ENCODE measurements at places on chromosomes 11 and 22. TPM values are rescaled to one million over a fixed set of nuclear protein-coding genes. Genes with fewer than 3 reads are reported as not detected.

DNA sequence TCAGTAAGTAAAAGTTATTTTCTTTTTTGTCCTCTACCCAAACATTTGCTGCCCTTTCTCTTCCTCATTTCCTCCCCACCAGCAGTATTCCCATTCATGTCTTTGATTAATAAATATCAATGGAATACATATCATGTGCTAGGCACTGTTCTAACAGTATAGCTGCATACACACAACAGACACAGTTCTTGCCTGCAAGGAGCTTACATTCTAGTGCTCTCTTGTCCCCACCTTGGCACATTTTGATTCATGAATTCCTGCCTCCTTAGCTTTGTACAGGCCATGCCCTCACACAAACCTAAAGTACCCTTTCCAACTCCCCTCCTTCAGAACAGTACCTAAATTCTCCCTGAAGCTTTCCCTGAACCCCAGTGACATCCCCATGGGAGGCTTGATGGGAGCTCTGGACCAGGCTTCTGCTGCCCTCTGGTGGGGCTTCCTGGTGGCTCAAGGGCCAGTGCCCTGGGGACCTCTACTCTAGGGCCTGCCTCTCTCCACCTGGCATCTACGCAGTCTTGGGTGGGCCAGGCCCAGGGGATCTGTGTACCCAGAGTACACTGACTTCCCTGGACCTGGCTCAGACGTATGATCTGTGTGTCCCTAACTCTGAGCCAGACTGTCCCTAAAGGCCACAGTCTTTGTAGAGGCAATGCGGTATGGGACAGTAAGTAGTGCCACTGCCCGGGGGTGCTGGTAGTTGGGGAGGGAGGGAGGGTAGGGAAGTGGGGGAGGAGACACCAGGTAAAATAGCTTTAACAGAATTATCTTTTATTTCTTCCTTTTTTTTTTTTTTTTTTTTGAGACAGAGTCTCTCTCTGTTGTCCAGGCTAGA lies 14.1 kb downstream of the RPS13 start:
- peak overlapping the region; percentile 55 for H3K27ac ChIP-seq
- H3K27me3 ChIP-seq, result no peaks in the 10 kb centered on the region
- H3K4me3 ChIP-seq, result no peak overlapping the region

GRCh38 chr11:34345540-34345876 lies 12.3 kb downstream of the ABTB2 start:
- no peak for DNase-seq
- peak overlapping the region; percentile 52 for H3K4me3 ChIP-seq
- H3K36me3 ChIP-seq, result peaks cover 25% of the 10 kb centered on the region
- H3K27ac ChIP-seq, result peak overlapping the region; percentile 92
- H3K4me1 ChIP-seq, result peaks cover 85% of the 10 kb centered on the region

DNA sequence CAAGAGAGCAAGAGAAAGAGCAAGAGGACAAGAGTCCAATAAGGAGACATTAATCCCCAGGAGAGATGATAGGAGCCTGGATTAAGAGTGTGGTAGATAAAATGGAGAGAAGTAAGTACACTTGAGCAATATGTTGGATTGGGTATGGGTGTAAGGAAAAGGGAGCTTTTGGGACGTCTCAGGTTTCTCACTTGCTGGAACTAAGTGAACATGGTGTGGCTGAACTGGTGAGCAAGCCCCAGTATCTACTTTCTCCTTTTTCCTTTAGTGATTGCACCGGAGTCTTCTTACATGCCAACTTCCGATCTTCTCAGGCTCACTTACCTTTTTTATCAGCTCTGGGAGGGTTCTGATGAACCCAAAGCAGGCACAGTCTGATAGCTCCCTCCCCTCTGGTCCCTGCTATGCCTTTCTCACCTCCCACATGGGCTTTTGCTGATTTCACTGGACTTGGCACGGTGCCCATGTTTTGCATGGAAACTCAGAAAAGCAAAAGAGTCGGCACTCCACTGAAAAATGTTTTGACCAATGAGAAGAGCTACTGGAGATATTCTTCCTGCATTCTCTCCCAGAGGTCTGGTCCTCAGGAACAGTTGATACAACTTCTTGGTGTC lies 14.5 kb upstream of the APLNR start:
- H3K36me3 ChIP-seq, result no peaks in the 10 kb centered on the region
- H3K4me3 ChIP-seq, result no peak overlapping the region
- H3K27ac ChIP-seq, result no peak overlapping the region
- peaks cover 18% of the 10 kb centered on the region for H3K4me1 ChIP-seq
- no peak for DNase-seq
- no peaks in the 10 kb centered on the region for H3K27me3 ChIP-seq

LGR4 gene
- 51.4 TPM for total RNA-seq

DNA sequence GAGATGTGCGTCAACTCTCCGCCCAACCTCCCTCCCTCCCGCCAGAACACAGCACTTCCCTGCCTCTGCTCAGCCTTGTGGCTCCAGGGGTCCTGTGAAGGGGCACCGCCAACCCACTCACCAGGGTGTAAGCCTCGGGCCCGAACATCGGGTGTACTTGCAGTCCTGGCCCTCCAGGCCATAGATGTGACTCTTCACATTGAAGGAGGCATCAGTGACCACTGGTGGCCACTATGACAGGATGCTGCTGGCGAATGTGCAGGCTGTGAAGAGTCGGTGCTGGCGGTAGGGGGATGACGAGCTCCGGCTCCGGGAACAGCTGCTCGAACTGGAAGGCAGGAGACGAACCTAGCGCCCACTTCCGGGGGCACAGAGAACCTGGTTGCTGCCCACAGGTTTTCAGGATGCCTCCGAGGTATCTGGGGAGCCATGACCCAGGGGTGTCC lies 97.4 kb downstream of the MED15 start:
- peaks cover 32% of the 10 kb centered on the region for H3K27me3 ChIP-seq
- DNase-seq, result no peak
- no peak overlapping the region for H3K4me3 ChIP-seq
- no peaks in the 10 kb centered on the region for H3K4me1 ChIP-seq
- H3K36me3 ChIP-seq, result no peaks in the 10 kb centered on the region
- H3K27ac ChIP-seq, result no peak overlapping the region

C11orf42 gene
- total RNA-seq, result not detected

GRCh38 chr11:57763568-57763967 lies 2.0 kb downstream of the CTNND1 start:
- peaks cover 75% of the 10 kb centered on the region for H3K36me3 ChIP-seq
- DNase-seq, result no peak
- H3K27me3 ChIP-seq, result no peaks in the 10 kb centered on the region
- peak overlapping the region; percentile 88 for H3K4me3 ChIP-seq

DNA sequence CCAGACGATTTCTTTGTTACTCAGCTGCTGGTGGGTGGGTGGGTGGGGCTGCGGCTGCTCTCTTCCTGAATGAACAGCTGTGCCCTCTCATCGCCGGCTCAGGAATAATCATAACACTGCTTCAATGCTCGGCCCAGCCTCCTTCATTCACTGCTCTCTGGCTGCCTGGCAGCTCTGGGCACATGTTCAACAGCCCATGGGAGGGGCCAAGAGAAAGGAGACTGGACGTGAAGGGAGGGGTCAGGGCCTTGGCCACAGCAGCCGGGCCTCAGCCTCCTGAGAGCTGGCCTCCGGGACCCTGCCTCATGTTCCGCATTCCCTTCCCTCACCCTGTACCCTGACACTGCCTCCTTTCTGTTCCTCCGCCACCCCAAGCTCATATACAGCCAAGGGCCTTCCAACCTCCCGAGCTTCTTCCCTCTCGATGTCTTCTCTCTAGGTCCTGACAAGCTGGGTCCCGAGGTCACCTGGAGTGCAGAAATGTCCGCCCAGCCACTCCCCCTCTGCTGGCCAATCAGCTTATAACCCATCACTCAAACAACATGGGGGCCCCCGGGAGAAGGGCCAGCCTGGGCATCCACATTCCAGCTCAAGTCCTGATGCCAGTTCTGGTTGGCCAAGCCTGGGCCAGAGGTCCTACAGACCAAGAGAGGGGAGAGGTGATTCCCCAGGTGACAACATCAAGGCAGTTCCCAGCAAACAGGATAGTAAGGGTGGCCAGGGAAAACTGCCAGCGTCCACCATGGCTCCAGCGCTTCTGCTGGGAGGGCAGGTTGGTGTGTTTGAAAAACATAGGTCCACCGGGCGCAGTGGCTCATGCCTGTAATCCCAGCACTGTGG lies 3.2 kb upstream of the CSDC2 start:
- no peak overlapping the region for H3K27ac ChIP-seq
- H3K27me3 ChIP-seq, result peaks cover 89% of the 10 kb centered on the region
- no peaks in the 10 kb centered on the region for H3K36me3 ChIP-seq

VSIG10L2 gene
- not detected for total RNA-seq

DNA sequence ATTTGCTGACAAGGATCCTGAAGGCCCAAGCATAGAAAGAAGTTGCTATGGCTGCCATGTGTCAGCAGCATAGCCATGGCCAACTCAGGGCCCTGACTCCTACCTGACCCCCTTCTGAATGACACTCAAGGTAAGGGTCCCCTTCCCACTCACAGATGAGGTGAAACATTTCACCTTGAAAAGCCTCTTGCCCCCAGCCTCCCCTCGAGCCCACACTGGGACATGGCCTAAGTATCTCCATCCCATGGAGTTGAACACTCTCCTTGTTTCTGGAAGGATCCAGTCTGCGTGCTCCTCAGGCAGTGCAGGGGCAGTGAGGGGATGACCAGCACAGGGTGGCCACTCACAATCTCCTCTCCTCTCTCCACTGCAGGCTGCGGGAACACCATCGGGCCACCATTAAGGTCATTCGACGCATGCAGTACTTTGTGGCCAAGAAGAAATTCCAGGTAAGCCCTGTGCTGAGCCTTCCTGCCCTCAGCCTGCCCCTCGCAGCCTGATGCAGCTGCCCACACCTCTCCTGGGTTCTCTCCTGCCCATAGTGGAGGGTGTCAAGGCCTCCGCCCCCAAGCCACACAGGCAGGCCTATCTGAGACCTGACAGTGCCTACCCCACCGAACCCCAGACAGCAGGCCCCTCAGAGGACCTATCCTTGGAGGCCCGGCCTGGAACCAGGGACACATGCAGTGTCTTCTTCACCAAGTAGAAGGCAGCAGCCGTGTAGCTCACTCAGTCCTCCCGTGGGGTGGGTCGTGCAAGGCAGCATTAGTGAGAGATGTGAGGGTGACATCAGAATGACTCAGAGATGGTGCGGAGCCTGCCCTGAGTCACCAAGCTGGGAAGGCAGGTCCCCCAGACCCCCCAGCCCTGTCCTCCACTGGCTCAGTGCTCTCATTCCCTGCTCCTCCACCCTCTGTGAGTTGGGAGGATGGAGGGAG lies 68.9 kb upstream of the KCNQ1OT1 start:
- no peaks in the 10 kb centered on the region for H3K4me1 ChIP-seq
- no peaks in the 10 kb centered on the region for H3K36me3 ChIP-seq
- H3K27me3 ChIP-seq, result peaks cover 53% of the 10 kb centered on the region
- DNase-seq, result no peak
- H3K27ac ChIP-seq, result no peak overlapping the region

IGSF22 gene
- total RNA-seq, result not detected

GRCh38 chr11:44525473-44526252 lies 39.8 kb upstream of the CD82 start:
- H3K27me3 ChIP-seq, result peaks cover 91% of the 10 kb centered on the region
- no peaks in the 10 kb centered on the region for H3K36me3 ChIP-seq
- no peak overlapping the region for H3K27ac ChIP-seq
- no peak overlapping the region for H3K4me3 ChIP-seq

- DNase-seq, result no peak
- no peak overlapping the region for H3K27ac ChIP-seq
- no peak overlapping the region for H3K4me3 ChIP-seq
- peaks cover 12% of the 10 kb centered on the region for H3K4me1 ChIP-seq
- H3K27me3 ChIP-seq, result no peaks in the 10 kb centered on the region
- no peaks in the 10 kb centered on the region for H3K36me3 ChIP-seq
These were observed 10.4 kb downstream of the DGAT2 start for GRCh38 chr11:75778962-75779361.

GRCh38 chr11:6856871-6857270 lies 6.0 kb upstream of the OR10A2 start:
- H3K4me3 ChIP-seq, result no peak overlapping the region
- no peak overlapping the region for H3K27ac ChIP-seq
- no peaks in the 10 kb centered on the region for H3K27me3 ChIP-seq
- DNase-seq, result no peak

- H3K27me3 ChIP-seq, result no peaks in the 10 kb centered on the region
- H3K4me1 ChIP-seq, result peaks cover 11% of the 10 kb centered on the region
- H3K4me3 ChIP-seq, result no peak overlapping the region
- no peak for DNase-seq
These were observed 111.5 kb downstream of the SWAP70 start for GRCh38 chr11:9775398-9775779.

GRCh38 chr11:10693509-10694081 lies at the start of gene IRAG1:
IRAG1 (minus strand) TSS chr11:10693755; CDS start chr11:10693602, 153 bp downstream.
- no peaks in the 10 kb centered on the region for H3K4me1 ChIP-seq
- H3K27me3 ChIP-seq, result peaks cover 82% of the 10 kb centered on the region
- H3K27ac ChIP-seq, result no peak within 1 kb of the TSS
- DNase-seq, result no peak
- H3K4me3 ChIP-seq, result no peak within 1 kb of the TSS
- no peaks in the 10 kb centered on the region for H3K36me3 ChIP-seq

DNA sequence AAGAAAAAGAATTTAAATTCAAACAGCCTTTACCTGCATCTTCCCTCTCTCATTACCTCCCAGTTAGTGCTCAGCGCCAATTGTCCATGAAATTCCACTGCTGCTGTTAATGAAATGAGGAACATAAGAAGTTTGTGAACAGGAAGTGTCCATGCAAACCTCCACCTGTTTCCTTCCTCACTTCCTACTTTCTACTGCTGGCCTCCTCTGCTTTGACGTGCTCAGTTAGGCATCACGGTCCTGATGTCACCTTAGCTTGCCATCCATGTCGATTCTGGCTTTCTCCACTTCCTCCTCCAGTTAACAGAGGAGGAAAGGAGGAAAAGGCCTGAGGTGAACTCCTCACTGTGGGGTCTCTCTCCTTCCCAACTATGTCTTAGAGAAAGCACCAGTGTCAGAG lies 26.9 kb upstream of the HTR3A start:
- H3K27ac ChIP-seq, result no peak overlapping the region
- no peak overlapping the region for H3K4me3 ChIP-seq
- no peak for DNase-seq
- no peaks in the 10 kb centered on the region for H3K4me1 ChIP-seq
- no peaks in the 10 kb centered on the region for H3K36me3 ChIP-seq

DNA sequence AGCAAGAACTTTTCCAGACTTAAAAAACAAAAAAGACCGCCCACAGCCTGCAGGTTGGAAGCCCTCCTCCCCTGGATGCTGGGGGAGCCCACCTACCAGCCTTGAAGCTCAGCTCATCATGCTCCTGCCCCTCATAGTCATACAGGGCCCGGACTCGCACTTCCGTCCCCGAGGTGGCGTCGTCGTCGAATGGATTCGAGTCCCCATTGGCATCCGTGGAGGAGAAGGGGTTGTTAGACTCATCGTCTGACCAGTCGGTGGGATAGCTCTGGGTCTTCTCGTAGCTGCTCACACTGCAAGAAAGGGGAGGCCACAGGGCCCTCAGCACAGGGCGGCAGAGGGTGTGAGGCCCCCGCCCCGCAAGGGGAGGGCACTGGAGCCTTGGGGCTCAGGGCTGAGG lies 19.0 kb upstream of the ARFGAP3 start:
- DNase-seq, result no peak
- H3K4me1 ChIP-seq, result no peaks in the 10 kb centered on the region
- no peak overlapping the region for H3K4me3 ChIP-seq

GRCh38 chr11:100870138-100870537 lies 183.1 kb downstream of the ARHGAP42 start:
- no peaks in the 10 kb centered on the region for H3K27me3 ChIP-seq
- no peak overlapping the region for H3K27ac ChIP-seq
- H3K4me3 ChIP-seq, result no peak overlapping the region
- H3K4me1 ChIP-seq, result peaks cover 8% of the 10 kb centered on the region
- no peaks in the 10 kb centered on the region for H3K36me3 ChIP-seq

- H3K4me3 ChIP-seq, result no peak overlapping the region
- H3K27me3 ChIP-seq, result peaks cover 42% of the 10 kb centered on the region
- no peaks in the 10 kb centered on the region for H3K4me1 ChIP-seq
- no peak overlapping the region for H3K27ac ChIP-seq
- DNase-seq, result no peak
- H3K36me3 ChIP-seq, result no peaks in the 10 kb centered on the region
These were observed 4.8 kb upstream of the CD248 start for GRCh38 chr11:66321606-66322005.

Data from Calu3 (cell line).